ENCODE measurements at places on chromosomes 3 and 15. TPM values are rescaled to one million over a fixed set of nuclear protein-coding genes. Genes with fewer than 3 reads are reported as not detected.

GRCh38 chr3:130341882-130342281 lies 3.6 kb upstream of the COL6A5 start:
- H3K27me3 ChIP-seq, result peaks cover 48% of the 10 kb centered on the region
- H3K27ac ChIP-seq, result no peak overlapping the region

- H3K4me3 ChIP-seq, result no peak overlapping the region
- peaks cover 5% of the 10 kb centered on the region for H3K4me1 ChIP-seq
- no peak for DNase-seq
- no peak overlapping the region for H3K27ac ChIP-seq
- no peaks in the 10 kb centered on the region for H3K27me3 ChIP-seq
Observed at GRCh38 chr3:179853176-179853575, 183.6 kb downstream of the PEX5L start.

GRCh38 chr3:40608091-40608490 lies 83.3 kb downstream of the ZNF621 start:
- H3K4me3 ChIP-seq, result no peak overlapping the region
- no peak overlapping the region for H3K27ac ChIP-seq
- DNase-seq, result no peak
- no peaks in the 10 kb centered on the region for H3K4me1 ChIP-seq

DNA sequence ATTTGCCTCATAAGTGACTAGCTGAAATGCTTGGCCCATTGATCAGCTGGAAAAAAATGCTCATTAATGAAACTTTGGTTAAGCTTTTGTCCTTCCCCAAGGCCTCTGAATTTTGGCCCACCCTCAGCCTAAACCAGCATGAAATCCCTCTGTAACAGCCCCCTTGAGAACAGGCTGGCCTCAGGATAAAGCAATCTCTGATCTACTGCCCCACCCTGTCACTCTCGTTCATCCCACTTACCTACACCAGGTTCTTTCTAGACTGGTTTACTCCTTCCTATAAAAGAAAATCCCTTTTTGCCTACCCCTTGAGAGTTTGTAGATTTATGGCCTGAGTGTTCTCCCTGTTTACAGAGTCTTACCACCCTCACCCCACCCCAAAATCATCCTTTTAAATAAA lies 3.4 kb upstream of the AEN start:
- DNase-seq, result no peak
- no peak overlapping the region for H3K4me3 ChIP-seq
- H3K27me3 ChIP-seq, result no peaks in the 10 kb centered on the region
- H3K27ac ChIP-seq, result no peak overlapping the region

- no peaks in the 10 kb centered on the region for H3K27me3 ChIP-seq
- no peak for DNase-seq
- no peak overlapping the region for H3K4me3 ChIP-seq
- no peaks in the 10 kb centered on the region for H3K36me3 ChIP-seq
- H3K27ac ChIP-seq, result no peak overlapping the region
Observed at GRCh38 chr15:85531083-85531482, 150.7 kb downstream of the AKAP13 start.

Gene MYZAP
- polyA plus RNA-seq, result 0.12 TPM

Gene COL6A5
- polyA plus RNA-seq, result not detected

All from CD14-positive monocyte (primary cell).